Activated T-cell treated with anti-CD3 and anti-CD28 coated beads for 48 hours (primary cell): ENCODE measurements at places on chromosomes 11 and 22.

- no peak for DNase-seq
Observed at GRCh38 chr11:96523656-96524055, 133.8 kb downstream of the JRKL start.

GRCh38 chr11:99325847-99326246 is 305.1 kb downstream of the CNTN5 start:
- DNase-seq = no peak

- no peak for DNase-seq
Observed at GRCh38 chr11:45565446-45565988, 99.9 kb downstream of the CHST1 start.

GRCh38 chr11:17722000-17722643 is 2.8 kb downstream of the MYOD1 start:
- DNase-seq = no peak

- DNase-seq = no peak
Observed at GRCh38 chr11:44443836-44444769, 121.4 kb upstream of the CD82 start.

- DNase-seq = no peak
Observed at GRCh38 chr11:119795231-119795630, 66.2 kb upstream of the NECTIN1 start.

DNA sequence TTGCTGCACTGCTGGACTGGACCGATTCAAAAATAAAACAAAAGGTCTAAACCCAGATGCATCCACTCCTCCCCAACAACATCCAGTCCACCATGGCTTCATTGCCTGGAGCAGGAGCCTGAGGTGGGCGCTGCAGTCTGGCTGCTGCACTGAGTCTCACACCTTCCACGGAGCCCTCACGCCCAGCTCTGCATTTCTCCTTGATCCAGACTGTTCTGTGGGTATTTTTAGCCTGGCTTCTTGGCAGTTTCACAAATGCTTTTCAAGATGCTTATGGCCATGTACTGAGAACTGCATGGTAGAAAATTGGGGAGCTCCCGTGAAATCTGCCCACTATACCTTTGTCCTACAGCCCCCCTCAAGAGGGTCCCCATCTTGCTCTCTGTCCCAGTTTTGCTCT is 53.3 kb upstream of the JAM3 start:
- no peak for DNase-seq

GRCh38 chr22:33519071-33519973 is 401.0 kb downstream of the LARGE1 start:
- DNase-seq = no peak
